ENCODE measurements at places on chromosomes 2 and 18.
A peak's percentile ranks its signal among the peaks of the same experiment; 100 is the strongest.

DNA sequence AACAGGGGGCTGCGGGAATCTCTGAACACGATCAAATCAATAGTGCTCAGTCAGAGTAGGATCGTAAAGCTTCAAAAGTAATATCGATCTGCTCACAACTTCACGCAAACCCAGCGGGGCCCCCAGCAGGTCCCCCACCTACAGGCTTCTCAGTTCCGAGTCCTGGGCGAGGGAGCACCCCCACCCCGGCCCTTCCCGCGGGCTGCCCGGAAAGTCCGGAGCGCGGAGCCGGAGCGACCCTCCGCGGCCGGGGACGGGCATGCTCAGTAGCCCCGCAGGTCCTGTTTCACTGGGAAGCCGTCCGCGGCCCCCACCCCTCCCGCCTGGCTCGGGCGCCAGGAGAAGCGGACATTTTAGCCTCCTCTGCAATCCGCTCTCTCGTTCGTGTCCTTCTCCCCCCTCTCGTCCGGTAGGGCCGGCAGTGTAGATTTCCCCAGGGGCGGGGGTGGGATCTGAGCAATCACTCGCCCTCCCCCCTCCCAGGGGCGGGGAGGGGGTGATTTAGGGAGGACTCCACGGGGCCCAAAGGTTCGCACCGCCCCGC is 3.3 kb upstream of the SPRED2 start:
- peak; percentile 88 for DNase-seq

GRCh38 chr2:160507464-160507863 is 13.9 kb upstream of the RBMS1 start:
- no peak for DNase-seq

DNA sequence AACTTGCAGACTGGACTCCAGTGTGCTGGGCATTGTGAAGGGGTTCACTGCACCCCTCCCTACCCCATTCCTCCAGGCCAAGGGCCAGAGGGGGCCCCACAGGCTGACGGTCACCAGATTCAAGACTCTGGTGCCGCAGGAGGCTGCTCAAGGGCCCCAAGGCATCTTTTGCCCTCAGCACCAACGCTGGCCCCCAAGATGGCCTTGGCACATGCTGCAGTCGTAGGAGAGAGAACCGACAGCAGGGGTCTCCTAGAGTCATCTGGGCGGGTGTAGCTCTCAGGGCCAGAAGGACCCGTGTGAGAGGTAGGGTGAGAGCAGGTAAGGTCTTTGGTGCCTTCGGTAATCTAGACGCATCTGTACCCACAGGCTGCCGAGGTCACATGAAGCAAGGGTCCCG is 18.7 kb upstream of the ODC1 start:
- no peak for DNase-seq

- DNase-seq: peak; percentile 44
Measured at GRCh38 chr2:86622519-86623042, 1.1 kb downstream of the RNF103 start.

- no peak for DNase-seq
Measured at GRCh38 chr18:74286106-74286855, 5.5 kb downstream of the CYB5A start.

DNA sequence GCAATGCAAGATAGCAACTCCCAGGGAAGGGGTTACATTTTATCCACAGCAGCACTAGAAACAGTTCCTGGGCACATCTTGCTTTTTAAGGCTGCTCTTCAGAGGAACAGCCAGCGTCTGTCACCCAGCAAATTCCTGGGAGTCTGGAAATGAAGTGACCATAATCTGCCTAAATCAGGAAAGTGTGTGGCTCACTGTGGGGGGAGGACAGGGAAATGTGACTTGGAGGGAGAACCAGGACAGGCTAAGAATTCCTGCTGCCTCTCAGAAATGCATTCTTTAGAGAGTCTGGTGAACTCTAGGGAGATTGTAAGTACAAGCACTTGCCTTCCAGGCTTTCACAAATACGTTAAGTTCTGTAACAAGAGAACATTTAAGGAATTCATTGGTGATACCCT is 364.3 kb upstream of the SPHKAP start:
- DNase-seq: no peak

DNA sequence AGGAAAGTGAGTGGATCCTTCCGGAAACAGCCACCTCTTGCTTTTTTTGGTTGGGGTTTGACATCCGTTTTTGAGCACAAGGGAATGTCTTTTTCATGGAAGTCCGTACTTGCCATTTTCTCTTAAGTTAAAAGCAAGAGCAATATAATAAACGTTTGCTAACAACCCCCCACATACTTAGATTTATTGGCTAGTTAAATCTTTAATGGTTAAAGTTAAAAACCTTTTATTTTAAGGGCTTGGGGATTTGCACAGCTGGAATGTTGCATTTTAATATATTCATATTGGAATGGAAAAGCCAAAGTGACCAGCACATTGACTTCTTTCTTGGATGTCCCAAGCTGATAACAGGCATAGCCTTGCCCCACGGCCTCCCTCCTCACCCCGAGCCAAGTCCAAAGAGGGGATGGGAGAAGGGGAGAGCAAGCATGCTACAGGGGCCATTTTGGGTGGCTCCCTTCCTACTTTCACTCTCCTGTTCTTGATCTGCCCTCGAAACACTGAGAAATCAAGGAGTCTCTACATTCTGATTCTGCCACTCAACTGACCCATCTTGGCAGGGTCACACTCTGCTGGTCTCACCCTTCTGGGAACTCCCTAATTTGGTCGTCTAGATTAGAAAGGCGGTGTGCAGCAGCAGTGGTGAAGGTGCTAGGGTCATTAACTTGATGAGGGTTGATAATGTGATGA is 48.1 kb upstream of the PKDCC start:
- no peak for DNase-seq

DNA sequence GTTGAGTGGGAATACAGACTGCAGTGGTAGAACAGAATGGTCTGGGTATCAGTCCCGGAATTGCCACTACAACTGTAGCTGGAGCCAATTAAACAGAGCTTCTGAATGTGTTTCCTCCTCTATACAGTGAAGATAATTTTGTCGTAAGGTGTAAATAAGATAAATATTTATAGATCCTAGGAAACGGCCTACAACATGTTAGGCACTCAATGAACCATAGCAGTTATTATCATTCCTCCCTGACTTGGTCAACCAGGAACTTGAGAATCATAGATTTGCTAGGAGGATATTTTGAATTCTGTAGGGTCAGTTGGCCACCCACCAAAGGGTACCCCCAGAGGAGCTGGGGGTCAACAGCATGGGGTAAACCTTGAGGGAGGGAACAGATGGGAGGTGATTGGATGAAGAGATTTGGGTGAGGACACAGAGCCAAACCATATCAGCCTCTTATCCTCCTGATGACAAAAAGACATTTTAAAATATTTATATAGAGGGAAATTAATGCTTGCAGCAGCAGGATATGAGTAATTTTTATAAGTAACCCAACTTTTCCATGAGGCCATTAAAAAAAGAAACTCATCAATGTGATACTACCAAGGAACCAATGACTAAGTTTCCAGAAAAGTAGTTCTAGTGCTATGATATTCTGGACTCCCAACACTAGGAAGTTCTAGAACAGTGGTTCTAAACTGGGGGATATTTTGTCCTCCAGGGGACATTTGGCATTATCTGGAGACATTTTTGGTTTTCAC is 4.0 kb downstream of the DHRS9 start:
- DNase-seq: no peak

DNA sequence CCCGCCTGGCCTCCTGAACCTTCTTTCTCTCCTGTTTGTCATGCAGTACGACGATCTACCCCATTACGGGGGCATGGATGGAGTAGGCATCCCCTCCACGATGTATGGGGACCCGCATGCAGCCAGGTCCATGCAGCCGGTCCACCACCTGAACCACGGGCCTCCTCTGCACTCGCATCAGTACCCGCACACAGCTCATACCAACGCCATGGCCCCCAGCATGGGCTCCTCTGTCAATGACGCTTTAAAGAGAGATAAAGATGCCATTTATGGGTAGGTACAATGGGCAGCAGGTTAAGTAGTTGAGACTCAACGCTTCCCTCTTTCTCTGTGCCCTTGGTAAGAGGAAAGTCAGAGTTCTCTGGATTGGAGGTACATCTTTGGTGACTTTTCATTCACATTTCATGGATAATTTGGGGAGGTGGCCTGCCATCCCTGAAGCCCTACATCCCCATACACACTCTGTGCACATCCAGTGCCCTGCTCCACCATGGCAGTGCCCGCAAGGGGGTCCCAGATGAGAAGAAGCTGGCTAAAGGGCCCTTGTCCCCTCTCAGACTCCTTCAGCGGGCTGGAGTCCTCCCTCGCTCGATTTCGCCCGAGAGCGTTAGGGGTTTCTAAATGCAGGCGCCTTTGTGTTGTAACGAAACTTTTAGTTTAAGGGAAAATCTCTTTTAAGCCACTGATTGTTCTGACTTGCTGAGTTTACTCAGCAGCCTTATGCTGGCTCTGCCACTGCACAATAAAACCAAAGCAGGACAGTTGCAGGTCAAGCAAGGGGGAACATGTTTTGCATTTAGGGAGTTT is 3.0 kb downstream of the MEIS1 start:
- no peak for DNase-seq

GRCh38 chr2:42964439-42965083 is 172.2 kb upstream of the HAAO start:
- DNase-seq: no peak

DNA sequence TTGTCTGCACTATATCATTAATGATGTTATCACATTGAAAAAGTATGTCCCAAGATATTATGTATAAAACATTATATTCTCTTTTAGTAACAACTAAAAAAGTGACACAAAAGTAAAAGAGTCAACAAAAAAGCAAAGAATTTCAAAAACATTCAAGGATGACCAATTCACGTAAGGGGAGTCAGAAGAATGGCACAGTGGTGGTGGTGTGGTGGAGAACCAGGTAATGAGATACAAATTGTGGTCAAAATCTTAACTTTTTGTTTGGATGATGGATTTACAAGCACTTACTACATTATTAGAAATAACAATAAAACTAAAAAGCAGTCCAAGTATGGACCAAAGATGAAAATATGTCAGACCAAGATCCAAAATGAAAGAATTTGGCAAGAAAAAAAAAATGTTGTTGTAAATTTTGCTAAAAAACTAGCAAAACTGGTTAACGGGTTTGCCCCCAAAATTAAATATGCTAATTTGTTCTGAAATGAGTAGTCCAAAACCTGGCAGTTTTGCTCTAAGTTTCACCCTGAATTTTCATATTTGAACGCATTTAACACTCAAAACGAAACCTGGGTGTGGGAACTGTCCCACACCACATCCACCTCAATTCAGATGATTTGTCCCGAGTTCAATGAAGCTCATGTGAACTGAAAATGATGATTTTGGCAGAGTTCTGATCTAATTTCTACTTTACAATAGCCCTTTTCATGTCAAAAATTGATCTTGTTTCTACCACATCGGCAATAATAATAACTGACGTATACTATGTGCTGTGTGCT is 135.8 kb downstream of the IKZF2 start:
- DNase-seq: peak; percentile 82

DNA sequence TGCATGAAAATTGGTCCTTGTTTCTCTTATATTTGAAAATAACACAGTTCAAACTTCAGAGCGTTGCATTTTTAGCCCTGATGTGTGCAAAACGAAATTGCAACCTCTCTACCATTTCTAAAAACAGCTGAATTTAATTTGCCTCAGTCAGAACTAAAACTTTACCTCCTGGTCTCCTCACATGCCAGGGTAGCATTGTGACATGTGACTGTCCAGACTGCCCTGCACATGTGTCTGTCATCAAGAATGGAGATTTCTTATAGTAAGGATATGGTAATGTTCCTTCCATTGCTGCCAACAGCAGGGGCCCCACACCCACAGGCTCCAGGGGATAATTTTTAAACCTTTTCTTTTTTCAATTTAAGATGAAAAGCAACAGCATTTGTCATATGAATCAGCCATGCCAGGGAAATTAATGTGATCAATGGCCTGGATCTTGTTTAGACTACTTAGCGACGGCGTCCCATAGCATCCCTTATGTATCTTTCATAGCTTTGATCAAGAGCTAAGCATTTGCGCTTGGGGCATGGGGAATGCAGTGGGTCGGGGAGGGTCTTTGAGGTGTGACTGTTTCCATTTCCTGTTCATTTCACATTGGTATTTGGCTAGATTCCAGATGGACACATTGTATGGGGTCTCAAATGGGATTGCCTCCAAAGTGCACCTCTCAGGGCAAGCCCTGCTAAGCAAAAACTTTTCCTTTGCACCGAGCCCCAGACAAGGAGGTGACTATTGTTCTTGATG is 92.4 kb upstream of the RASGRP3 start:
- no peak for DNase-seq

GRCh38 chr2:74772046-74772445 is 61.9 kb upstream of the HK2 start:
- DNase-seq: no peak

DNA sequence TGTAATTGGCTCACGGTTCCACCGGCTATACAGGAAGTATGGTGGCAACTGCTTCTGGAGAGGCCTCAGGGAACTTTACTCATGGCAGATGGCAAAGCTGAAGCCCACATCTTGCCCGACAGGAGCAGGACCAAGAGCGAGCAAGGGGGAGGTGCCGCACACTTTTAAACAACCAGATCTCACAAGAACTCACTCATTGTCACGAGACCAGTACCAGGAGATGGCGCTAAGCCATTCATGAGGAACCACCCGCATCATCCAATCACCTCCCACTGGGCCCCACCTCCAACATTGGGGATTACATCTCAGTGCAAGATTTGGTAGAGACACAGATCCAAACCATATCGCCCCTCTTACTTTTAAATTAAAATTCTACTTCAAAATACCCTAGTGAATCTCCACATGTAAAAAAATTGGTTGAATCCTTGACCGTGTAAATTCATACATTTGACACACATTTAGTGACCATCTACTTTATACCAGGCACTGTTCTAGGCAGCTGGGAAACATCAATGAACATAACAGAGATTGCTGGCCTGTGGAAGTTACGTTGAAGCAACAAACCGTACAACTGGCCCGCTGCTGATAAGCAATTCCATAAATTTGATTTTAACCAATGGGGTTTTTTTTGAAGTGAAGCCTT is 87.6 kb downstream of the ALPK2 start:
- DNase-seq: no peak

- DNase-seq: no peak
Measured at GRCh38 chr2:204335451-204336058, 209.7 kb upstream of the PARD3B start.

DNA sequence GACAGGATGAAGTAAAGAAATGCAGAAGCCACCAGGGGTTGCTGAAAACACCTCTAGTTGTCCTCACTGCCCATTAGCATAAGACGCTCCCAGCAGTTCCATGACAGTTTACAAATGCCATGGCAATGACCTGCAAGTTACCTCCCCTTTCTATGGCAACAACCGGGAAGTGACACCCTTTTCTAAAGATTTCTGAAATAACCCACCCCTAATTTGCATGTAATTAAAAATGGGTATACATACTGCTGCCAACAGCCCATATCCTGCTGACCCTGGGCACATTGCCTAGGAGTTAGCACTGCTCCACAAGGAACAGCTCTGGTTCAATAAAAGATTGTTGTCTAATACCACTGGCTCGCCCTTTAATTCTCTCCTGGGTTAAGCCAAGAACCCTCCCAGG is 178.3 kb upstream of the LRATD1 start:
- no peak for DNase-seq

Measured in GM06990 (cell line).